ENCODE measurements at places on chromosomes 13 and 19.

GRCh38 chr19:4456843-4457653 is 546 bp downstream of the UBXN6 start:
- DNase-seq = peak; percentile 71

GRCh38 chr19:56086671-56087430 is 34.2 kb downstream of the ZNF787 start:
- no peak for DNase-seq

- DNase-seq = no peak
Observed at GRCh38 chr13:90135558-90135957, 1211.9 kb upstream of the MIR17HG start.

GRCh38 chr13:31322702-31323405 is 123.1 kb downstream of the B3GLCT start:
- DNase-seq = no peak

DNA sequence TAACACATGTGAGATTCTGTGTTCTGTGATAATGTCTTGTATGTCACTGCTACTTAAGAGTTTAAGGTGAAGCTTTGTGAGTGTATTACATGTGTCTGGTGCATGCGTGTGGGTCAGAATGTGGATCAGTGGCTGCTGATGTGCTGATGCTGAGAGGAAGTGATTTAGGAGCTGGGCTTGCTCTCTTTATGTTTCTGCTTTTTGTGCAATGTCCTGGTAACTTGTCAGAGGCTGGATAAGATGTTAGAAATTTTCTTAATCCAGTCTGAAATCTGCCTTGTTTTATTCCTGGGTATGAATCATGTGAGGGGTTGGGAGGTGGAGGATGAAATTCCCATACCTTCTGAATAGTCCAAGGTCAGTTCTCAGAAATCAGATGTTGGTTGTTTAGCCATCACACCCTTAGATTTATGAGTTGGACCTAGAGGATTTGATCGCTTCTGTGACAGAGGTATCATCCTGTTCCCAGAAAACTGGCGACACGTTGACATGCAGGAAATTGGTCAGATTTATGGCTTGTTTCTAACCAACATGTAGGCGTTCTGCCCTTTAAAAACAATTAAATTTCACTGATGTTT is 24.5 kb upstream of the CXCL17 start:
- DNase-seq = no peak

DNA sequence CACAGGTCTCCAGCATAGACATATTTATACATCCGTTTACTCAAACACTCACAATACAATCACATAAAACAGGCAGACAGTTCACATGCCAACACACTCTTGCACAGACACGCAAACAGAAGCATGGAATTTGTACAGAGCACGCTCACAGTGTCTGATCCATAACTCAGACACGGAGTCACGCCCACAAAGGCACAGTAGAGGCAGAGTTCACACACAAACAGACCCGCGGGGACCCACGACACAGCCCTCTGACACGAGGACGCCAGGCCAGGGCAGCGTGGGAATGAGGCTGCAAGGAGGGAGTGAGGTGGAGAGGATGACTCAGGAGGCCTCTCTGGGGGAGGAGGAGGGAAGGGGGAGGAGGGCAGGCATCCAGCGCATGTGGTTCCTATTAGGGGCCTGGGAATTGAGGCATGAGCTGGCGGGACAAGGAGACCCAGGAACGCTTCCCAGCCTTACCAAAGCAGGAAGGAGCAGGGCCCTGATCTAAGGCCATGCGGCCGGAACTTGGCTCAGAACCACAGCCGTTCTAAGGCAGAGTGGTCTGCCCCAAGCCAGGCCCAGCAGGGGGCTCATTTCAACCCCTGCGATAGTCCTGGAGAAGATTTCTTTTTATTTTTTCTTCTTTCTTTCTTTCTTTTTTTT is 9.1 kb upstream of the OLFM2 start:
- no peak for DNase-seq

DNA sequence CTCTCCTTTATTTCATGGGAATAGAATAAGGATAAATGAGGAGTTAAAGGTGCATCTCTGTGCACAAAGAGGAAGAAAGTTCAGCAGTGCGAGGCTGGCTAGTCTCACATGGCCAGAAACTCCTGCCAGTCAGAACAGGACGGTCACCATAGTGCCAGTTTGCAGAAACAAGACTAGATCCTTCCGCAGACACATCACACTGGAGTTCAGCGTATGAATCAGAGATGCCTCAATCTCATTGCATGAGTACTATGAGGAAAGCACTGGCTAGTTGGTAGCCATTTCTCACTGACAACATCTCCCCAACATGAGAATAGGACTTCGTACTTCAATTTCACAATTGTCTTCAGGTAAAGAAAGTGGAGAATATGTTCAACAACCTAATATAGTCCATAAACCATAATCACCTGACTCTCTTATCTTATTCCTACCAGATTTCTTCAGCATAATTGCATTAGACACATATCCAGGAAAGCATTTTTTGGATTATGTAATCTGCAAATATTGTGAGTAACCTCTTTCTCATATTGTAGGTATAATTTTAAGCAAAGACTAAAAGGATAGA is 34.9 kb downstream of the RXFP2 start:
- no peak for DNase-seq

DNA sequence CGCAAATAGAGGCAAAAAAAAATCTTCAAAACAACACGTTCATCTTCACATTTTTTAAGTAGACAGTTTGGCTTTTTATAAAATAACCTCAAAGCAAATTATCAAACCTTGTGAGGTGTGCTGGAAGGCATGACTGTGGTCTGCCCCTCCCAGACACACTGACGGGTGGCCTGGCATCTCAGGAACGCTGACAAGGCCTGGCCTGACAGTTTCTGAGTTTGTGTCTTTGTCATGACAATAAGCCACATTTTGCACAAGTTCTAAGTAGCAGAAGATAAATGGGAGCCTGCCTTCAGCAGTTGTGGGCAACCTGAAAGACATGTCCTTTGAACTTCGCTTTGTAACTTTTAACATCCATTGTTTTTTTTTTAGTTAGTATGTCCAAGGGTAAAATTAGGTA is 38.5 kb downstream of the SOX21 start:
- DNase-seq = no peak

- no peak for DNase-seq
Observed at GRCh38 chr19:41604831-41605230, 22.0 kb downstream of the CEACAM4 start.

- peak; percentile 100 for DNase-seq
Observed at GRCh38 chr19:44891016-44891882, at the start of gene TOMM40. TSS of gene TOMM40 (plus strand) at chr19:44891254. CDS start at chr19:44891416, 162 bp downstream.

All from CD4-positive, alpha-beta T cell treated with Interleukin-17A for 4 hours (primary cell).